ENCODE measurements at places on chromosomes 13 and 19. TPM values are rescaled to one million over a fixed set of nuclear protein-coding genes. Genes with fewer than 3 reads are reported as not detected.
A peak's percentile ranks its signal among the peaks of the same experiment; 100 is the strongest.

DNA sequence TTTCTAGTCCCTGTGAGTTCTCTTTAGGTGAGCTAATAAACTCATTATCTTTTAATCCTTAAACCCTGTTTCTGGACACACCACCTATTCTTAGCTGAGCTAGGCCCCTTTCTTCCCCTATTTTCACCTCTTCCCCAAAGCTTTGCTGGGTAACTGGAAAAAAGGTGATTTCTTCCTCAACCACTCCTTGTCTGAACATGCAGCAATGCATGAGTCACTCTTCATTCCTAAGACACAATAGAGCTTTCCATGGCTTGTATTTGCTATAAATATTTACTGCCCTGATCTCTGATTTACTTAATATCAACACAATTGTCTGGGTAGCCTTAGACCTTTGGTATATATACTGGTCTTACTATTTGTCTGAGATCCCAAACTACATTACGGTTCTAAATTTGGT lies 370.9 kb downstream of the KLF5 start:
- H3K27ac ChIP-seq, result no peak overlapping the region
- no peak overlapping the region for H3K4me3 ChIP-seq
- H3K27me3 ChIP-seq, result no peaks in the 10 kb centered on the region

DNA sequence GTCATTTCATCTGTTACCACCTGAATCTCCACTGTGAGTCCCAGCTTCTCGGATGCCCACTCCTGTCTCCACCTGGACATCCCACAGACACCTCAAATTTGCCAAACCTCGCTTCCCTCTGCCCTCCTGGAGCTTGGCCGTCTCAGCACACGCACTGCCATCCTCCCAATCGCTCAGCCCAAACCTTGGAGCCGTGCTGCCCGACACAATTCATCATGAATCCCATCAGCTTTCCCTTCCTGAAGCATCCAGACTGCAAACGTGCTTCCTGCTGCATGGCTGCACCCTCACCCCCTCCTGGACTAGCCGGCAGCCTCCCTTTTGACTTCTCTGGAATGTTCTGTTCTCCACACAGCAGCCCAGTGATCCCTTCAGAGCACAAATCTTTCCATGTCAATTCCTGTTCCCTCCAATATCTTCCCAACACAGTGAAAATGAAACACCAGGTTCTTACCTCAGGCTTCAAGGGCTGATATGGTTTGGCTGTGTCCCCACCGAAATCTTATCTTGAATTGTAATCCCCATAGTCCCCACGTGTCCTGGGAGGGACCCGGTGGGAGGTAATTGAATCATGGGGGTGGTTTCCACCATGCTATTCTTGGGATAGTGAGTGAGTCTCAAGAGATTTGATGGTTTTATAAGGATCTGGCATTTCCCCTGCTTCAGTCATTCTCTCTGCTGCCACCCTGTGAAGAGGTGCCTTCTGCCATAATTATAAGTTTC lies 1.1 kb upstream of the PROZ start:
- no peak overlapping the region for H3K4me3 ChIP-seq
- H3K4me1 ChIP-seq, result peaks cover 29% of the 10 kb centered on the region
- peaks cover 13% of the 10 kb centered on the region for H3K36me3 ChIP-seq
- H3K27me3 ChIP-seq, result peaks cover 18% of the 10 kb centered on the region

DNA sequence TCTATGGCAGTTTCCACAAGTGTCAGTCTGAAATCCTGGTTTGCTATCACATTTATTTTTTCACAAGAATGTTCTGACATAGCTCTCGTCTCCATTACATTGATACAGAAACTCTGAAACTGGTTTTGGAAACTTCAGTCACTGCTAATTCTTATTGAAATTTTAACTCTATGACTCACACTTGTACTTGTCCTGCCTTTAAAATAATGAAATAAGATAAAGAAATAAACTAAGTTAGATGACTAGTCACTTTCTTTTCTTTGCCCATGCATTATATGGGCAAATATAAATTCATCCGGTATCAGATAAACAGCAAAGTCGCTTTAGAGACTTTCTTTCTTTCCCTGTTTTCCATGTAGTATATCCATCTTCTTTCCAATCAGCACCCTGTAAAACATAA lies 257.5 kb downstream of the PCDH9 start:
- H3K4me1 ChIP-seq, result no peaks in the 10 kb centered on the region
- no peak overlapping the region for H3K4me3 ChIP-seq
- no peaks in the 10 kb centered on the region for H3K27me3 ChIP-seq
- H3K27ac ChIP-seq, result no peak overlapping the region
- no peaks in the 10 kb centered on the region for H3K36me3 ChIP-seq

GRCh38 chr13:99225078-99225477 lies 24.4 kb downstream of the UBAC2 start:
- peaks cover 44% of the 10 kb centered on the region for H3K36me3 ChIP-seq
- no peak for DNase-seq
- no peak overlapping the region for H3K4me3 ChIP-seq
- peaks cover 81% of the 10 kb centered on the region for H3K4me1 ChIP-seq
- H3K27ac ChIP-seq, result no peak overlapping the region

- no peak for DNase-seq
- H3K27me3 ChIP-seq, result peaks cover 2% of the 10 kb centered on the region
- no peak overlapping the region for H3K4me3 ChIP-seq
- no peaks in the 10 kb centered on the region for H3K36me3 ChIP-seq
Observed at GRCh38 chr19:31274251-31275067, 74.8 kb downstream of the TSHZ3 start.

- DNase-seq, result no peak
- no peaks in the 10 kb centered on the region for H3K4me1 ChIP-seq
- no peak overlapping the region for H3K27ac ChIP-seq
- H3K27me3 ChIP-seq, result peaks cover 5% of the 10 kb centered on the region
Observed at GRCh38 chr13:75417656-75418055, 64.3 kb downstream of the TBC1D4 start.

DNA sequence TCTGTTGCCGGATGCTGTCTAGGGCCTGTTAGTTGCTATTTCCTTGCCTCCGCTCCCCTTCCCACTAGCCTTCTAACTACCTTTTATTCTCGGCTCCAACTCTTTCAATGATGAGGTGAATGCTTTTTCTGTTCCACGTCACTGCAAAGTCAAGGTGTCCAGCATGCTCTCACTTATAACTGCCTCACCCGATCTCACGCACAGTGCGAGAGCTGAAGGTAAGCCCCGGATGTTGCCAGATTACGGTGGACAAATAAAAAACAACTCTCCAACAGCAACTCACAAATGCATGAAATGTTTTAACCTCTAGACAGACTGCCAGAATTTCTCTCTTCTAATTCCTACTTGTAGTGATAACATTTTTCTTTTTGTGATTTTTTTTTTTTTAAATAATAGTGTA lies 169.9 kb downstream of the STK24 start:
- no peak overlapping the region for H3K4me3 ChIP-seq
- H3K27ac ChIP-seq, result no peak overlapping the region
- DNase-seq, result no peak
- peaks cover 4% of the 10 kb centered on the region for H3K4me1 ChIP-seq
- H3K36me3 ChIP-seq, result no peaks in the 10 kb centered on the region

GRCh38 chr19:3266792-3267514 lies 42.5 kb downstream of the CELF5 start:
- H3K36me3 ChIP-seq, result no peaks in the 10 kb centered on the region
- no peak overlapping the region for H3K27ac ChIP-seq
- H3K27me3 ChIP-seq, result peaks cover 32% of the 10 kb centered on the region
- no peaks in the 10 kb centered on the region for H3K4me1 ChIP-seq
- H3K4me3 ChIP-seq, result no peak overlapping the region
- DNase-seq, result no peak

- no peaks in the 10 kb centered on the region for H3K4me1 ChIP-seq
- H3K27ac ChIP-seq, result no peak overlapping the region
- no peaks in the 10 kb centered on the region for H3K36me3 ChIP-seq
- no peak for DNase-seq
- no peak overlapping the region for H3K4me3 ChIP-seq
Observed at GRCh38 chr13:34037636-34038540, 219.9 kb downstream of the RFC3 start.

DNA sequence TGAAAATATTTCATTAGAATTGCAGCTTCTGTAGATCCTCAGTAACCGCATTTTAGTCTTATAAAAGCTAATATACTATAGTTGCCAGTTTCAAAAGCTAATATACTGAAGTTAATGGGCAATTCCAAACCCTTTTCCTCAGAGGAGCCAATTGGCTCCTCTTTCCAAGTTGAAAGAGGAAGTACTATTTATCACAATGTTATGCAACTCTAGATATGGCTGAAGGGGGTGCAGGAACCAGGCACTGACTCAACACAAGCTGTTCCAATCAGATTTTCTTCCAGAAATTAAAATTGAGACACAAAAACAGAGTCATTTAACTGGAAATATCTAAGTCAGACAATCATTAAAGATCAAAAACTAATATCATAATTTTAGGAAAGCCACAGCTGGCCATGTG lies 258.9 kb downstream of the PCDH20 start:
- no peaks in the 10 kb centered on the region for H3K27me3 ChIP-seq
- no peaks in the 10 kb centered on the region for H3K36me3 ChIP-seq

DNA sequence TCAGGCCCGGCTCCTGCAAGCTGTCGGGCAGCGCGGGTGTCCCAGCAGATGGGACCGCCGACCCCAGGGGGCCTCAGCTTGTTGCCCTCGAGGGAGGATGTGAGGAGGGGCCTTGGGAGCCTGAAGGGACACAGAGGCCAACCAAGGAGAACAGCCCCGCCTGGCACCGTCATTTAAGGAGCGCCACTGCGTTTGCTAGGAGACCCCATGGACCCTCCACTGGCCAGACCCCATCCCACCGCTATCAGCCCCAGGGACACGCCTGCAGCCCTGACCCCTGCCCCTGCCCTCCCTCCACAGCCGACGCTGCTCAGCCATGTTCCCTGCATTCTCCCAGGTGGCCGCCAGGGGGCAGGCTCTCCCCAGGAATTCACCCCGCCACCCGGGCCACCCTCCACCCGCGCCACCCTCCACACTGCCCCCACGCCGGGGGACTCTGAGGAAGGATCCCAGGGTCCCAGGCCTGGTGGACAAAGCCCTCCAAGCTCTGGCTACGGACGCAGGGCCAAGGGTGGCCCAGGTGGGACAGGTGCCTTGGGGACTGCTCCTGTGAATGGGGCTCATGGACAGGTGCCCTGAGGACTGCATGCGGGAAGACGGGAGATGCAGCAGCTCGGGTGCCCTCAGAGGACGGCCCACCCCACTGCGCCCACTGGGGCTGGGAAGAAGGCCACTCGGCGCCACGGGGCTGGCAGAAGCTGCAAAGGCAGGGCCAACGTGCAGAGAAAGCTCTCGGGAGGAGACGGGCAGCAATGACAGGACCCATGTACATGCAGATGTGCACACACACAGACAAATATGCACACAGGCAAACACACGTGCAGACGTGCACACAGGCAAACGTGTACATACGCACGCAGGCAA lies 34.4 kb downstream of the PIP5K1C start:
- no peaks in the 10 kb centered on the region for H3K36me3 ChIP-seq
- H3K27me3 ChIP-seq, result no peaks in the 10 kb centered on the region
- no peak overlapping the region for H3K4me3 ChIP-seq
- DNase-seq, result peak; percentile 88
- H3K4me1 ChIP-seq, result peaks cover 5% of the 10 kb centered on the region

DNA sequence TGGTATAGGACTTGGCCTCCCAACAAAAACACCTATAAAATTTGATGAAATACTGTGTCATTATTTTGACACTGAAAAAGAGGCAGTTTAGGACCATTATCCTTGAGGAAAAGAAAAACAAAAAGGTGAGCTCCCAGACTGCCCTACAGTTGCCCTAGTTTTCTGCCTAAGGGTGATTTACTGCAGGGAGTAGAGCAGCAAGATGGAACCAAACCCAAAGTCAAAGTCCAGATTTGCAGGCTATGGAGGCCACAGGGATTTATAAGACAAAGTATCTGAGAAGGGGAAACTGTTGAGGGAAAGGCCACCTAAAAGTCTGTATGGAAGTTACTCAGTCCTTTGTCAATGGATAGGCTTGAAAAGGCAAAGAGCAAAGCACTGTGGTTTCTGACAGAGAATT lies 112.4 kb upstream of the TRPC4 start:
- H3K27me3 ChIP-seq, result no peaks in the 10 kb centered on the region
- no peaks in the 10 kb centered on the region for H3K4me1 ChIP-seq
- DNase-seq, result no peak
- H3K36me3 ChIP-seq, result no peaks in the 10 kb centered on the region
- no peak overlapping the region for H3K27ac ChIP-seq

- no peak overlapping the region for H3K27ac ChIP-seq
- DNase-seq, result no peak
- H3K27me3 ChIP-seq, result peaks cover 17% of the 10 kb centered on the region
- no peaks in the 10 kb centered on the region for H3K4me1 ChIP-seq
Observed at GRCh38 chr13:67238277-67238859, 8.2 kb upstream of the PCDH9 start.

GRCh38 chr13:113770441-113770840 lies 11.4 kb downstream of the TMEM255B start:
- H3K4me1 ChIP-seq, result peaks cover 4% of the 10 kb centered on the region
- H3K27me3 ChIP-seq, result no peaks in the 10 kb centered on the region
- H3K4me3 ChIP-seq, result no peak overlapping the region
- no peak for DNase-seq
- no peak overlapping the region for H3K27ac ChIP-seq
- no peaks in the 10 kb centered on the region for H3K36me3 ChIP-seq

DNA sequence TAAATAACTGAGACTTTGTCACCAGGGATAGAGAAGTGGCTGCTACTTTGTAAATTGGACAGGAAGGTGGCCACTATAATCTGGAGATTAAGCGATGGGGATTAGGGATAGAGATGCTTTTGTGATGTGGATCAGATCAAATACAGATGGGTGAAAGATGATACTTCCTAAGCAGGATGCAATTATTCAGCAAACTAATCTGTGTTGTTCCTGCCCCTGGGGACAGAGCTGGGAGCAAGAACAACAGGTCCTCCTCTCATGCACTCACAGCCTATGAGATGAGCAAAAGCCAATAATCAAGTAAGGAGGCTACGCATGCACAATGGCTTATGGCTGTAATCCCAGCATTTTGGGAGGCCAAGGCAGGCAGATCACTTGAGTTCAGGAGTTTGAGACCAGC lies 4.6 kb downstream of the RGL3 start:
- H3K27me3 ChIP-seq, result peaks cover 57% of the 10 kb centered on the region
- no peak overlapping the region for H3K27ac ChIP-seq
- no peak for DNase-seq
- H3K36me3 ChIP-seq, result no peaks in the 10 kb centered on the region
- H3K4me1 ChIP-seq, result peaks cover 5% of the 10 kb centered on the region

- no peak overlapping the region for H3K27ac ChIP-seq
- no peaks in the 10 kb centered on the region for H3K4me1 ChIP-seq
- H3K4me3 ChIP-seq, result no peak overlapping the region
- H3K36me3 ChIP-seq, result no peaks in the 10 kb centered on the region
- no peak for DNase-seq
Observed at GRCh38 chr13:111927181-111927540, 139.8 kb upstream of the SOX1 start.

- H3K27me3 ChIP-seq, result peaks cover 23% of the 10 kb centered on the region
- H3K27ac ChIP-seq, result no peak overlapping the region
- H3K36me3 ChIP-seq, result no peaks in the 10 kb centered on the region
Observed at GRCh38 chr19:16892436-16892835, 3.6 kb downstream of the F2RL3 start.

Gene TNNT1
- not detected for total RNA-seq

Gene TNFSF9
- total RNA-seq, result 3.7 TPM

Gene LIM2
- not detected for total RNA-seq

Gene GNA15
- 17.9 TPM for total RNA-seq

Gene DCLK1
- total RNA-seq, result not detected

Gene JSRP1
- total RNA-seq, result 1.1 TPM

Gene TRPC4
- total RNA-seq, result not detected

Gene CCDC194
- total RNA-seq, result 5.4 TPM

Gene ZNF260
- total RNA-seq, result 16.3 TPM

Gene KRTDAP
- not detected for total RNA-seq

Gene TEX29
- 0.51 TPM for total RNA-seq

Gene SIAH3
- 0.36 TPM for total RNA-seq

Gene A1BG
- 22.8 TPM for total RNA-seq
